Left colon (tissue), 2 donors: ENCODE measurements at places on chromosomes 16 and 17.

DNA sequence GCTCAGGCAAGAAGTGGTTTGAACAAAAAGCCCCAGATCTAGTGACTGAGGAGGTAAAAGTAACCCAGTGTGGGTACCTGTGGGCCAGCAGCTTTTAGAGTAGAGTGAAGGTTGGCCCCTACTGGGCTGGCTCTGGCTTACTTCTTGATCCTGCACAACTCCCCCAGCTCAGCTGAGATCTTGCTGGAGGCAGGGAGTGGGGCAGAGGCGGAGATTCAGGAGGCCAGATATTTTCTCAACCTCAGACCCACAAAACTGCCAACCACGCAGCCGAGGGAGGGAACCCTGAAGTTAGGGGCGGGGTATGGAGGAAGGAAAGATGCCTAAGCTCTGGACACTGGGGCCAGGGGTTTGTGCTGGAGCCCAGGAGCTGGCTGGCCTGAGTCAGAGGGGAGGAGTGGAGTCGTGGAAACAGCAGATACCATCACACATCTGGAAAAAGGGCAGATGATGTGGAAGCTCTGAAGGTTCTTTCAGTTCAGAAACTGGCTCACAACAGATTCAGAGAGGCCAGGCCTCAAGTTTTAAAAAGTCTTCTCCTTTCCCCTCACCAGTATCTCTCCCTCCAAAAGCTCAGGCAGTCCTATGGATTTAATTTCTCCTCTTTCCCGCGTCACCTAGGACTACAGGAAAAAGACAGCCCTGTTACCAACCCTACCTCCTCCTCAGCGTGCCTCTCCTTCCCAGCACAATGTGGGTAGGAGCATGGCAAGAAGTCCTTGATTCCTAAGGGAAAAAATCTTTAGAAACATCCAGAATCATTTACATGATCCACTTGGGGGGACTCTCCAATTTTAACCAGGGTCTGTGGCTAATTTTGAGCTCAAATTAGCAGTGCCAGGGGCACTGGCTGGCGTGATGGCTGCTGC is 48.1 kb downstream of the MYO18A start:
- no peak for DNase-seq

DNA sequence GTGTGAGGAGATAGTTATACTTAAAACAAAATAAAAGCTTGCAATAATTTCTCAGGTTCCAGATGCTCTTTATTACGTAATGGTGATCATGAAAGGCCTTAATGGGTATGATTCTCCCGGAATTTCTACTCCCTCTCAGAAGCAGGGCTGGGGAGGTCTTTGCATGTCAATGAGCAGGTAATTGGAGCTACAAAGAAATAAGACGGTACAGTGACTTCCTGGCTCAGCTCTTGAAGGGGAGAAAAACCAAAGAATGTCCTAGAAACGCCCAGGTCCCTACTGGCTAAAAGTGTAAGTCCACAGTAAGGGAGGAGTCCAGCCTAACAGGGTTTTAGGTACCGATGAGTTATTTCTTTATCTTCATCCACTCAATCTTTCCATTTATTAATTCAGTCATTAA is 390.9 kb downstream of the TMEM114 start:
- no peak for DNase-seq

GRCh38 chr16:22425847-22426246 is 51.4 kb upstream of the CDR2 start:
- no peak for DNase-seq

- no peak for DNase-seq
Observed at GRCh38 chr17:4072487-4073157, 70.2 kb downstream of the ZZEF1 start.

- no peak for DNase-seq
Observed at GRCh38 chr17:6376931-6377361, 58.0 kb downstream of the AIPL1 start.
